ENCODE measurements at places on chromosomes 2 and 18.

DNA sequence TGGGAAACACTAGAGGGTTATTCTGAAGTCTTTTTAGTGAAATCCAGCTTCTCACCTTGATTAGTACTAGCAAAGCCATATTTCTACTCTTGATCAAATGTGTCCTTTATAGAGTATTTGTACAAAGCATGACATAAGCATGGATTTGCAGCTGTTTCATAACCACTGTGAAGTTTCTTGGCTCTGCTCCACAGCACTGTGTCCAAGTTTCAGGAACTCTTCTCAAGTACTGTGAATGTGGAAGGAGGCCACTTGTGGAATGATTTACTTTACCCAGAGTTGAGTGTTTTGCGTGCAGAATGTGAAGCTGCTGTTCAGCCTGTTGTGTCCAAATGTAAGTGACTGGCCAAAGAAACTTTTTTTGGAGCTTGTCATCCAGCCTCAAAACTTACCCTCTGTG lies 16.2 kb upstream of the MAPRE2 start:
- DNase-seq, result no peak

DNA sequence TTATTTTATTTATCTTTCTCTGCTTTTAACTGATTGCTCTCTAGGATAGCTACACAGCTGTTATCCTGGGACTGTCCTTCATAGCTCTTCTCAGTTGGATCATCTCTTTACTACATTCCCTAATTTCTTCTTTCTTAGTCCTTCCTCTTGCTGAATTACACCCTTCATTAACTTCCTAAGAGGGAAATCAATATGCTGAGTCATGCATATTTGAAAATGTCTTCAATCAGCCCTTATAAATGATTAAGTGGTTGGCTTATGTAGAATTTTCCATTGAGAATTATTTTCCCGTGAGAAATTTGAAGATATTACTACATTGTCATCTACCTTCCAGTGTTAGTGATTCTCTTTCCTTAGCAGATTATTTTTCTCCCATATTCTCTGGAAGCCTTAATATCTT lies 214.2 kb downstream of the SOCS6 start:
- DNase-seq, result no peak

DNA sequence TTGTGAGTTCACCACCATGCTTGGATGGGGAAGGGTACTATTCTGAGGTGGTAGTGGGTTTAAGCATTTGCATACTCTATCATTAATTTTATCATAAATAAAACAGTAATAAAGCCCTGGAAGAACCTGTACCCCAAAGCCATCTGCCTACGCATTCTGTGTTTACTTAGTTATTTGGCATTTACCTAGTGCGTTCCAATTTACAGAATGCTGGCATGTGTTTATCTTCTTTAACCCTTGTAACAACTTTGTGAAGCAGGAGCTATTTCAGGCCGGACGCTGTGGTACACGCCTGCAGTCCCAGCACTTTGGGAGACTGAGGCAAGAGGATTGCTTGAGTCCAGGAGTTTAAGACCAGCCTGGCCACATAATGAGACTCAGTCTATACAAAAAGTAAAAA lies 17.8 kb upstream of the ODC1 start:
- no peak for DNase-seq

DNA sequence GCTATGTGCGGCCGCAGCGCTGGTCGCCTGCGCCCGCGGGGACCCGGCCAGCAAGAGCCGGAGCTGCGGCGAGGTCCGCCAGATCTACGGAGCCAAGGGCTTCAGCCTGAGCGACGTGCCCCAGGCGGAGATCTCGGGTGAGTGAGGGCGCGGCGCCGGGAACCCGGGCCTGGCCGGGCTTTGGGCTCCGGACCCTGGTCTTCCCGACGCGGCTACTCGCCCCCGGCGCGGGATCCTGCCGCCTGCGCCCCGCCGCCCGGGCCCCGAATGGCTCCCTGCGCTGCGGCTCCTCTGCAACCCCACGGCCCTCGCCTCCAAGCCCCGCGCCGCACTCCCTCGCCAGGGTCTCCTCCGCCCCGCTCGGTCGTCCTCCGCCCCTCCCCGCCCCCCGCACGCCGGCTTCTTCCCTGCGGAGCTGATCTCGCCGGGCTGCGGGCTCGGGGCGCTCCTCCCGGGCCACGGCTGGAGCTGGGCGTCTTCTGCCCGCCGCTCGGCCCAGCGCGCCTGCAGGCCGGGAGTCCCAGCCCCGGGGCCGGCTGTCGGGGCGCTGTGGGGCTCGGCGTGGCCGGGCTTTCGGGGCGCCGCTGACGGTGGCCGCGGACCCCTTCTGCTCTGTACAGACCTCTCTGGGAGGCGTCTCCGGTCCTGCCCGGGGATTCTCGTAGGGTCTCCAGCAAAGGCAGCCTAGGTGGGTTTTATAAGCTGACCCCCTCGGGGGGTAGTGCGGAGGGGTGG lies 652 bp downstream of the GPC1 start:
- no peak for DNase-seq

- no peak for DNase-seq
Measured at GRCh38 chr2:168469281-168469988, 13.4 kb downstream of the CERS6 start.

DNA sequence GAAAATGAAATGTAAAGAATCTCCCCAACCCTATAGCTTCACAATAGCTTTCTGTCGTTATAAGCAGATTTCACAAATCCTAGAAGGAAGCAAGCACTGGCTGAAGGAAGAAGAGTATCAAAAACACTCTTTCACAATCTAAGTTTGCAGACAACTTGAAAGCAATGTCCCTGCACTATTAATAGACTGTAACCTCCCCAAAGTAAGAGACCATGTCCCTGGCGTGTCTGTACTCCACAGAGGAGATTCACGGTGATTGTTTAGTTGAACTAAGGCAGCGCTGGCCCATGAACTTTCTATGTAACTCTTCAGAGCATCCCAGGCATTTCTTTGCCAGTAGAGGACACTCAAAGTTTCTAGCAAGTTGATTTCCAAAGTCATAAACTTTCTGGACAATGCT lies 128.0 kb upstream of the HNRNPA3 start:
- no peak for DNase-seq

DNA sequence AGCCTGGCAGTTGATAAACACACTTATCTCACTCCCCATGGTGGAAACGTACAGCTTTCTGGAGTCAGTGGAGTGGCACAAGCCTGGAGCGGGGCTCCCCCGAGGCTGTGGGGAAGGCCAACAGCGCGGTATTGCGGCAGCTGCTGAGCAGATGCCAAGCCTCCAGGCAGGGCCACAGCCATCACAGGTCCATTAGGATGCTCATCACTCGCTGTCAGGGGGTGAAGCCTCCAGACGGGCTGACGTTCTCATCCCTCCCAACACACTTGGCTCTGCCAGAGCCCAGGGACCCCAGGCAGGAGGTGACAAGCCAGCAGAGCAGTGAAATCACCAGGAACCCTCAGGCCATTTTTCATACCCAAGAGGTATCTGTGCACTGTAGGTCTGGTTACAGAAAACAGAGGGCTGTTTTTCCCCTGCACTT lies 529.2 kb upstream of the KLHL29 start:
- no peak for DNase-seq

DNA sequence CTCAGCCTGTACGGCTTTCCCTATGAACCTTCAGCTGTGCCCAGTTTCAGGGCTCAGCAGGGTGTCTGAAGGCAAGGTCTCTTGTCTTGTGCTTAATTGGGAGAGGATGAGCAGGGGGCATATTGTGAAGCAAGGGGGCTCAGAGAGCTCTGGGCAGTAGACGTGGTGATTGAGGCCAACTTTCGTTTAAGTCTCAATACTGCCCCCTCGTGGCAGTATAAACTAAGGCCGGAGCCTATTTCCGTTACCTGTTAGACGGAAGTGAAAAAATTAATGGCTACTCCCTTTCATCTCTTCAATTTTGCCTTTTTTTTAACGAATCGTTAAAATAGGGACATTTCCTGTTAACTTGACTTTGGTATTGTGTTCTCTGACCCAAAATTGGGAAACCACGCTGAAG lies 193.4 kb downstream of the TDRD15 start:
- DNase-seq, result no peak

GRCh38 chr2:220241423-220241822 lies 614.0 kb downstream of the SLC4A3 start:
- DNase-seq, result no peak

DNA sequence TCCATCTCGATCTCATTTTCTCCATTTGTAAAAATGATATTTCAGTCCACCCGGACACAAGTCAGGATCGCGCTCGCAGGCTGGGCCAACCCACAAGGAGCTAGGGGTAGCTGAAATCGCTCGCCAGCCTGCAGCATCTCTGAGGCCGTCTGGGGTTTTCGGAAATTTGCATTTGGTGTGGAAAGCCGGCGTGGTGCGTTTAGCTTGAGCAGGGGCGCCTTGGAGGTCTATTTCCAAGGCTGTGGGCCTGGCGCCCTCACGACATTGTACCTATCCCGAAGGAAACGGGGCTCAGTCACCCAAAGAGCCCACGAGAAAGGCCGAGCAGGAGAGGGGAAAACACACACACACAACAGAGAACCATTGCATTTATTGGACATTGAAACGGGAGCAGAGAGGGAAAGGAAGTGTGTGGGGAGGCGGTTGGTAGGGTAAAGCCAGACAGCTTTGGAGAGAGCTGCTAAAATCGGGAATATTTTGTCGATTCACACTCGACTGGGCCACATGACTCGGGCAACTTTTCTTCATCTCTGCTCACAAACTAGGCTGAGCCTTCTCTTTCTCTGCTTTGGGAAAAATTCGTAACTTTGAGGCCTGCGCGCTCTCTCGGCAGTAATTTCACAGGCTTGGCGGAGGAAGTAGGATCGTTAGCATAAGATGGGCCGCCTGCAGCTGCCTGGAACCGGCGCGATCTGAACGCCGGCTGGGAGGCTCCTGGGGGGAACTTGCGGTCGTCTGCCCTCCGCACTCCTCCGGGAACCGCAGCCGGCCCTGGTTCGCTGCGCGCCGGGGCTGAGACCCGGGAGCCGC lies 1.1 kb upstream of the HOXD8 start:
- DNase-seq, result no peak

DNA sequence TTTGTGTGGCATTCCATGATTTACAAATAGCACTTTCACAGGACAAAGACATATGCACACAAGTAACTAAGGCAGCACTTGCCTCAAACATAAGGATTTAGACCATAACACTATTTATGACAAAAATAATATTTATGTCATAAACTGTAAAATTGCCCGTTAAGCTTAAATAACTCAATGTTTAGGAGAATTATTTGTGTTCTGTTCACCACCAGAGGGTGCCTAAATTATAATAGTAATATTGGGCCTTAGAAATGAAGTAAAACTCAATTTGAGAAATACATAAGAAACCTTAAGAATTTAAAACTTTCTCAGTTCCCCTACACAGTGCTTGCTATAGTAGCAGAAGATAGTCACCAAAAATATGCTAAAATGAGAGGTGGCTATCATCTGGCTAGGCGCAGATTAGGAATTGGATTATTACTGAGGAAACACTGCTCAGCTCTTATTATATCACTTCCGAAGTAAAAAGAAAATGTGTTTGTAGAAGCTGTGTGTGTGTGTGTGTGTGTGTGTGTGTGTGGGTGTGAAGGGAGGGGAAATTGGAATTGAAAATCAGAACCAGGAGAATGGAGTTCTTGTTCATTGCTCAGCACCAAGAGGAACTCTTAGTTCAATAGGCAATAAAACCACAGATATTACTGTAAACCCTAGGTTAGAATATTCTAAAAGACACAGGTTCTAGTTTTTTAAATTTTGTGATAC lies 4.9 kb upstream of the CHN1 start:
- DNase-seq, result no peak
